ENCODE measurements at places on chromosomes 7 and 10. TPM values are rescaled to one million over a fixed set of nuclear protein-coding genes. Genes with fewer than 3 reads are reported as not detected.

The CTNNA3 gene
- 0.78 TPM for total RNA-seq

The LIPK gene
- not detected for total RNA-seq

The PSD gene
- total RNA-seq: 1.4 TPM

The CUL2 gene
- 34.3 TPM for total RNA-seq

GRCh38 chr10:24866604-24867583, 85.5 kb downstream of the PRTFDC1 start:
- no peak for DNase-seq

GRCh38 chr7:117892821-117893220, 19.6 kb upstream of the CTTNBP2 start:
- DNase-seq: no peak

GRCh38 chr10:62815381-62816075, 638 bp downstream of the EGR2 start:
- DNase-seq: peak; percentile 23

DNA sequence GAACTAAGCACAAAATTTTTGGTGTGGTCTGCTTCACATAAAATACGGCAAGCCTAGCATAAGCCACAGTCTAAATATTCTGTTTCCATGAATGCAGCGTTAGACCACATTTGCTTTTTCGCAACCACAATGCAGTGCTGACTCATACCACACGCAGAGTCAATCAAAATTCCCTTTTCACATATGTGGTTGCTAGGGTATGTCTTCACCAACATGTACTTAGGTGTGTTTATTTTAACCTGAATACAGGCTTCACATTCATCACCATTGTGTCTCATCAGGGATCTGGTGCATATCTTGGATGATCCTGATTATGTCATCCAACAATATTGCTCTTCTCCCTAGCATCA, 90.8 kb downstream of the CHN2 start:
- peak; percentile 62 for DNase-seq

GRCh38 chr10:6228647-6229046, 25.9 kb downstream of the PFKFB3 start:
- DNase-seq: no peak

DNA sequence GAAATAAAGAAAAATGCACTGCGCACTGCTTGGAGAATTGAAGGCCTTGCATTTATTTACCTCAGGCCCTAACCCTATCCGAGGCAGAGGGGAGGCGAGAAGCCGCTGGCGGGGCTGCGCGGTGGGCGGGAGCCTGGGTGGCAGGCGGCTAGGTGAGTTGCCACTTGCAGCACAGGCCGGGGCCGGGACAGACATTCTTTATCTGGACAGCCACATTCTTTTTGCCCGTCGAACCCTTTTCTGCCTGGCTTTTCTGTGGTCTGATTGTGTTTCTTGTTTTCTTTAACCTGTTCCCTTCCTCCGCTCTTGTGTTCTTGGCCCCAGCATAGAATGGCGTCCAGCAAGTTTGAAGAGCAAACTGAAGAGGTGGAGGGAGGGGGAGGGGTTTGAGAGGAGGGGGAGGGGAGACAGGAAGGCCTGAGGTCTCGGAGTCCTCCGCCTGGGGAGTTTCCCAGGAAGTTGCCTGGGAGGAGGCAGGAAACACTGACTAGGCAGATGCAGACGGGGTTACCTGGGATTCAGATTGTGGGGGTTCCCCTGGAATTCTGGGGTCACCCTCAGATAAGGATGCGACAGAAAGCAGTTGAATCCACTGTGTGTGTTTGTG, 5.1 kb downstream of the SHH start:
- DNase-seq: no peak

DNA sequence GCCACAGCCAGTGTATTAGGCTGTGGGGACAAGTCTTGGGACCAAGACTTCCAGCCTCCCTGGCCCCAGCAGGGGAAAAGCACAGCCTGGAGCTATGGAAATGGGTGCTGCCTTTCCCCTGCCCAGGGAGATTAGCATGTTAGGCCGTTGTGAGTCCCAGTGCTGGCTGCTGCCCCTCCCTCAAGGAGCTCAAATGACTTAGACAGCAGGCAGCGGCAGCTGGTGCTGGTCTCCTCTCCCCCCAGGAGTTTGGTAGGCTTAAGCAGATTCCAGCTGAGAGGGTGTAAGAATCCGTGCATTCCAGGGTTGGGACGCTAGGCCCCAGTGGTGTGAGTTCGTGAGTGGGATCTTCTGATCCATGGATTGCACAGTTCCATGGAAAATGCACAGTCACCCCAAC, 301.5 kb upstream of the PHF14 start:
- no peak for DNase-seq

DNA sequence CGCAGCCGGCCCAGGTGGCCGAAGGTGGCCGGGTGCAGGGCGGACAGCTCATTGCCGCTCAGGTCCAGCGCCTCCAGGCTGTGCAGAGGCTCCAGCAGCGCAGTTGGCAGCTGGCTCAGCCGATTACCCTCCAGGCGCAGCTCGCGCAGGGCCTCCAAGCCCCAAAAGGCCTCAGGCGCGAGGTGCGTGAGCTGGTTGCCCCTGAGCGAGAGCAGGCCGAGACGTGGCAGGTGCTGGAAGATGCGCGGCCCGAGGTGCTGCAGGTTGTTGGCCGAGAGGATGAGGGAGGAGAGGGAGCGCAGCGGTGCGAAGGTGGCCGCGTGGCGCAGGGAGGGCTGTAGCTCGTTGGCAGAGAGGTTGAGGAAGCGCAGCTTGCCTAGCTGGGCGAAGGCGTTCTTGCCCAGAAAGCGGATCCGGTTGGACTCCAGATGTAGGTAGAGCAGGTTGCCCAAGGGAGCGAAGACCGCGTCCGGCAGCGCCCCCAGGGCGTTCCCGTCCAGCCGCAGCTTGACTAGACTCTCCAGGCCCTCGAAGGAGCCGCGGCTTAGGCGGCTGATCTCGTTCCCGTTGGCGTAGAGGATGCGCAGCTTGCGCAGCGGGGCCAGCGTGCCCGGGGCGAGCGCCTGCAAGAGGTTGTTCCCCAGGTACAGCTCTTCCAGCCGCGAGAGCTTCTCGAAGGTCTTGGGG, 923 bp downstream of the TRIL start:
- no peak for DNase-seq

- no peak for DNase-seq
Observed at GRCh38 chr7:111980725-111981124, 225.5 kb downstream of the DOCK4 start.

GRCh38 chr10:20144268-20144667, 328.0 kb downstream of the PLXDC2 start:
- DNase-seq: no peak
